ENCODE measurements at places on chromosomes 7 and 10. TPM values are rescaled to one million over a fixed set of nuclear protein-coding genes. Genes with fewer than 3 reads are reported as not detected.

GRCh38 chr10:73923935-73924598, 13.1 kb downstream of the PLAU start:
- no peak for DNase-seq

DNA sequence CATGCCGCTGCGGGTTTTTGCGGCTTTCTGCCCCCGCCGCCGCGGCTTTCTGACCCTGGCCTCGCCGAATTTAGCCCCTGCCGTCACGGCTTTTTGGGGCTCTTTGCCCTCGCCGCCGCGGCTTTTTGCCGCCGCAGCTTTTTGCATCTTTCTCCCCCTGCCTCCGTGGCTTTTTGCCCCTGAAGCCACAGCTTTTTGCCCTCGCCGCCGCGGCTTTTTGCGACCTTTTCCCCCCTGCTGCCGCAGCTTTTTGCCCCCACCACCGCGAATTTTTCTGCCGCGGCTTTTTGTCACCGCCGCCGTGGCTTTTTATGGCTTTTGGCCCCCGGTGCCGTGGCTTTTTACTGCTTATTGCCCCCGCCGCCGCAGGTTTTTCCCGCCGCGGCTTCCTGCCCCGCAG, 636.5 kb downstream of the ZNF716 start:
- no peak for DNase-seq

DNA sequence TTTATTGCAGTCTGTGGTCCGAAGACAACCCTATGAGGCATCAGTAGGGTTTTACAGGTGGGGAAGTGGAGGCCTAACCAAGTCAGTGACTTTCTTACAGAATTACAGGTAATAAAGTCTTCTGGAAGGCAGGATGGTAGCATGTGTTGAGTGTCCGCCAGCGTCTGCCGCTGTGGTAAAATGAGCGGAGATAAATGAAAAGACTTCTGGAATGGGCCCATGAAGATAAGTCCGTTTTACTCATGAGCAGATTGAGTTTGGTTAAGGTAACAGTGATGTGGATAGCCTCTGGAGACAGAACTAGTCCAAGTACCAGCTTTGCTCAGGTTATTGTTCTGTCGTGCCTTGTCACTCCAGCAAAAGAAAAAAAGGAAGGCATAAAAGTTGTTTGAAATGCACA, 966 bp downstream of the FBH1 start:
- DNase-seq = no peak

- DNase-seq = no peak
Observed at GRCh38 chr10:124420254-124420653, 1.5 kb upstream of the OAT start.

GRCh38 chr10:87685832-87686574, 26.3 kb downstream of the PAPSS2 start:
- DNase-seq = no peak

DNA sequence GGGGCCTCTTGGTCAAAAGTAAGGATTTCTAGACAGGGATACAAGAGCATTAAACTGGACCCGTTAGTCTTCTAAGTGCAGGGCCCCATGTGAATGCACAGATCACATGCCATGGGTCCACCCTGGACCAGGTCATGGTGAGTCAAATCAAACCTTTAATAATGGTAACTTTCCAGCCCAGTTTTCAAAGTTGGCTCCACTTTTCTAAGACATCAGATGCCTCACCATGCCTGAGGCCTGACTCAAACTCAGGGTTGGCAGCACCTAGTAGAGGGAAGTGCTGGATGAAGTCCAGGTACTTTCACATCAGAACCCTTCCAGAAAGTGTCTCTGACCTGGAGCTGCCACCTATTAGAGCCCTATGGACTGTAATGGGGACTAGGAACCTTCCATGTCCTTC, 9.7 kb upstream of the SMIM30 start:
- DNase-seq = no peak

DNA sequence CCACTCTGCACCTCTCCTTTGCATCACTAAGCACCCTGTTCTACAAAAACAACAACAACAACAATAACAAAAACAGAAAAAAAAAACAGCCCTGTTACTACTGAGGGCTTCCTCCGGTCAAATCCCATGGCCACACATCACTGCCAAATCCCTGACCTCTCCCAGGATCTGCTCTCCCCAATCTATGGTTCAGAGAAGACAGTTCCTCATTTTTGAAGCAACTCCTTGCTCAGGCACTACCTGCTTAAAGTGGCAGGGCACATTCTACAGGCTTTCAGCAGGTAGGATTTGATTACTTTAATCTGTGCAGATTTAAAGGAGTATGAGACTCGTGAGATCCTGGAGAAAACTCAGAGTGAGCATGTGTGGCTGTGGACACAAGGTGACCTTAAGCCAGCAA, 46.9 kb downstream of the PIK3CG start:
- no peak for DNase-seq

DNA sequence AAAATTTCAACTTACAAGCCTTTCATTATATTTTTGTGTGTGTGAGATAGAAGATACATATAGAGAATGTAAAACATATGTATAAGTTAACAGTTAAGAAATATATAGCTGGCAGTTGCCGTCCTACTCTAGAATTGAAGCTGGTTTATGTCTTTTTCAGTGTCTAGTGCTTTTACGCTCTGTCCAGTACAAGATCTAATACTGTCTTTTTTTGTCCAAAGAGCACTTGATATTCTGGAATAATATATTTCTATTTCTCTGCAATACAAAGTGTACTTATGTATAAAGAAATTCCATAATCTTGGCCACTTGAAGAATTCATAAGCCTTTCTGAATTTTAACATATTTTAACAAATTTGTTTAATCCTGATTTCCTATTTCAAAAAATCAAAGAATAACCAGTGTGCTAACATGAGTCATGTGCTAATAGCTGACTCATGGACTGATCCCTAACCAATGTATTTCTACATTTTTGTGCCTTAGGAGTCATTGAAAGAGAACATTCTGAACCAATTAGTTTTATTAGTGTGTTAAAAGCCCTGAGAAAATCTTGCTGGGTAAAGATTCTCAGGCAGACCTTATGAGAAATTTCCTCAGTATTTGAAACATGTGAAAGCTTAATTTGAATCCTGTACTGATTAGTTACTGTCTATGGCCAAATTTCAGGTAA, 73.2 kb upstream of the CCAR1 start:
- no peak for DNase-seq

GRCh38 chr7:43508461-43508860, 74.4 kb upstream of the STK17A start:
- DNase-seq = no peak

DNA sequence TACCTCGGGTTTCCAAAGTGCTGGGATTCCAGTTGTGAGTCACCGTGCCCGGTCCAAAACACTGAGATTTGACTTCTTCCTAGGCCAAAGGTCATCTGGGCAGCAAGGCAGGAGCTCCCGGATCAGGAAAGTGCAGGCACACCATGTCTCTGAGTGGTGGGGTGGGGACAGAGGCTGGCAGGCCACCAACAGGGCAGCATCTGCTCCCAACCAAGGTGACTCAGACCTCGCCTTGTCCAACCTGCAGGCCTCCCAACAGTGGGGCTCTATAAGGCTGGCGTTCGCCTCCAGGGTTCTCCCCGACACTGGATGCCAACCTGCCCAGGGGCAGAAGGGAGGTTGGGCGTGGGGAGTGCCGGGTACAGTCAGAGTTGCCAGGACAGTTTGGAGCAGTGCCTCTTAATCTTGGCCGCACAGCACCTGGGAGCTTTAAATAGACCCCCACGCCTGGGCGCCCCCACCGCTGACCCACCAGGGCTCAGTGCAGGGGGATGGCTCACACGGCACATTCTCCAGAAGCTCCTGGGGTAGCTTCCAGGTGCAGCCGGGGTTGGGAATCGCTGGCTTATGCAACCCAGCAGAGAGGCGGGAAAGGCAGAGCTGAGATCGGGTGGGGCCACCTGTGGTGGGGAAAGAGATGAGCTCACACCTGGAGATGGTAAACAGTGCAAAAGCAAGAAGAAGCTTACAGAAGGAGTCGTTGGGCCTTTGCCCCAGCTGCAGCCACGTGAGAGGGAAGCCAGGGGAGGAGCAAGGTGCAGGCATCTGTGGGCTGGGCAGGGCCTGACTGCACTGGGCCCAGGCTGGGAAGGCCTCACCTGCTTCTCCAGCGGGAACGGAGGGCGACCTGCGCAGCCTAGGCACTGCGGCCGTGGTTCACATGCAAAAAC, 10.9 kb downstream of the CALML5 start:
- DNase-seq = peak; percentile 84

Gene DNAH11
- under 0.01 TPM for polyA plus RNA-seq

Gene TAX1BP1
- 60.6 TPM for polyA plus RNA-seq

Data from keratinocyte (primary cell).